Activated CD4-positive, alpha-beta T cell treated with anti-CD3 and anti-CD28 coated beads, Interleukin-2, amount 50 U/mL, for 24 hours (primary cell): ENCODE measurements at places on chromosomes 12 and 14.

DNA sequence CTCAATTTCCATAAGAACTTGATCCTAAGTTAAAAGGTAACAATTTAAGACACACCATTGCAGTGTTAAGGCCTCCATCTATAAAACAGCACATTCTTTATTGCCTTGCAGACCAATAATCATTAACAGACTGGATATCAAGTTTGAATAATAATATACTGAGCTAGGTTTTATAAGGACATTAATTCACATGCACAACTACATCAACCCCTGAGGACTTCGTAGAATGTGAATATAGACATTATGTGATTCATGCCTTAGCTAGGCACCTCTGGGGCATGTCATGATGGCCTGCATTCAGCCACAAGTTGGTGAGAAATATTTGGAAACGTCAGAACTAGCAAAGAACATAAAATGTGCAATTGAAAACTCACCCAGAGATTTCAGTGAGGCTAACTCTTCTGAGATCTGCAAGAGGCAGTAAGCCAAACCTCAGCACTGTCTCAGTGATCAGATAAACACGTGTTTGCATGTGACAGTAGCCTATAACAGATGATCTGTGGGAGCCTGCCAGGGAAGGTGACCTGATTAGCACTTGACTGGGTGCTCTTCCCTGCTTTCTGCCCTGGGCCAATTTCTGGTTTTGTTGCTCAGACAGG lies 492.2 kb downstream of the FLRT2 start:
- DNase-seq: no peak

- no peak for DNase-seq
These were observed 206.7 kb downstream of the AACS start for GRCh38 chr12:125271892-125272291.

- DNase-seq: no peak
These were observed 35.8 kb downstream of the NIN start for GRCh38 chr14:50795142-50795541.

DNA sequence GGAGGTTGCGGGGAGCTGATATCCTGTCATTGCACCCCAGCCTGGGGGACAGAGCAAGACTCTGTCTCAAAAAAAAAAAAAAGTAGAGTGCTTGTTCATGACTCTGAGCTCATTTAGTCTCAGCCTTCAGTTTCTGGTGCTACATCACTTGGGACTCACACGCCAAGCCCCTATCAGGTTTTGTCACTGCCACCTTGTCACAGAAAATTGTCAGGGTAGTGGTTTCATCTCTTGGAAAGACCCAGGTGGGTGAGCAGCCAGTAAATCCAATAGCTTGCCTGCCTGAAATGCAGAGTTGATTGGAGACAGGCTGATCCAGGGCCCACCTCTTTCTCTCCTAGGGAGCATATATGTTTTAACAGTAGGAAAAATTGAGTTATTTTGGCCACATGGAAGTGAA lies 113.0 kb downstream of the FGD4 start:
- no peak for DNase-seq

- DNase-seq: no peak
These were observed 378.7 kb upstream of the KITLG start for GRCh38 chr12:88958946-88959345.

DNA sequence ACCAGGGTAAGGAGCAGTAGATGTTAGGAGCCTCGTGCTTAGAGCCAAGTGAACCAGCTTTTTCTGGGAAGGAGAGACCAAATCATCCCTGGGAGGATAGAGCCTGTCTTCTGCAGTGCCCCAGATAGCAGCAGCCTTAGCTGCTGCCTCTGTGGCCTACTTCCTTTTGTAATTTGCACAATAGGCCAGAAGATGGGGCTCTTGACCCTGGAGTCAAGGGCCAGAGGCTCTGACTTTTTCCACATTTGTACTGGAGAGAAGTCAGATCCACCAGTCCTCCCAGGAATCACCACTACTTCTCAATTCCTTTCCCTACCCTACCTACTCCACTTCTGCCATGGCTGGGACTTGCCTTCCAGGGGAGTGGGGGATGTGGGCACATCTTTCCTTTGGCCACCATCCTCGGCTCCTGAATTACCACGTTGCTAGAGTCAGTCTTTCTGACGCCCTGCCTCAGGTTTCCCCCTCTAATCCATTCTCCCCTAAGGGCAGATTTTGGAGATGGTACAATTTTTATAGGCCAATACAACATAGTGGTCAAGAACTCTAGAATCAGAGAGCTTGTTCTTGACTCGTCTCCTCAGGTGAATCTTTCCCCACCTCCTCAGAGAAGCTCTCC lies 3.3 kb upstream of the SLC4A8 start:
- DNase-seq: peak; percentile 35

DNA sequence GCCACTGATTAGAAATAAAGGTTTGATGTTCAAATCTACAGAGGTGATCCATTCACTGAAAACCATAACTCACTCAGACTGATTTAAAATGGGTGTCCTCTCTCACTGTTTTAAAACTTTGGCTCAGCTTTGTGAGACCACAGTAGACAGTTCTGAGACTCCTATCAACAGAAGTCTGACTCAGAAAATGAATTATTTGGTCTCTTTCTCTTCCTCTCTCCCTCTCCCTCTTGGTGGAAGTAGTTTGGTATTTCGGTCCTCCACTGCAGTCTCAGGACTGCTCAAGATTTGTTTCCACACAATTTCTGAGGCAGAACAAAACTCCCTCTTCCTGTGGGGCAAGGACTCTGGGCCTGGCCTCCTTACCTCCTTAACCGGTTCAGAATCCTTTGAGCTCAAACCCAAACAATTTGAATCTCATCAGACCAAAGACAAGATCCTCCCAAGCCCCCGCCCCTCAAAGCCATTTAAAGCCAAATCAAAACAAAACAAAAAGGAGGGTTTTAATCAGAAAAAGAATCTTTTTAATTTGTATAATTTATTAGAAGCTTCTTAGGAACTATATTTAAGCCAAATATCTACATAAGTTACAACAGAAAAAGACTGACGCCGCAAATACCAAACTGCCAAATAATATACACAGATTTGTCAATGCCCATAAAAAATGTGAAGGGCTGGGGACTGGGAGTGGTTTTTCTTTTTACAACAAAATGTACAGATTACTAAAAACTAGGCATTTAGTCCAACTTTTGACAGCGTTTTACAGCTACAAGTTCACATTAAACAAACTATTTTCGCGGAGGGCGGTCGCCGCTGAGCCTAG lies 3.9 kb downstream of the NKX2-1 start:
- no peak for DNase-seq

DNA sequence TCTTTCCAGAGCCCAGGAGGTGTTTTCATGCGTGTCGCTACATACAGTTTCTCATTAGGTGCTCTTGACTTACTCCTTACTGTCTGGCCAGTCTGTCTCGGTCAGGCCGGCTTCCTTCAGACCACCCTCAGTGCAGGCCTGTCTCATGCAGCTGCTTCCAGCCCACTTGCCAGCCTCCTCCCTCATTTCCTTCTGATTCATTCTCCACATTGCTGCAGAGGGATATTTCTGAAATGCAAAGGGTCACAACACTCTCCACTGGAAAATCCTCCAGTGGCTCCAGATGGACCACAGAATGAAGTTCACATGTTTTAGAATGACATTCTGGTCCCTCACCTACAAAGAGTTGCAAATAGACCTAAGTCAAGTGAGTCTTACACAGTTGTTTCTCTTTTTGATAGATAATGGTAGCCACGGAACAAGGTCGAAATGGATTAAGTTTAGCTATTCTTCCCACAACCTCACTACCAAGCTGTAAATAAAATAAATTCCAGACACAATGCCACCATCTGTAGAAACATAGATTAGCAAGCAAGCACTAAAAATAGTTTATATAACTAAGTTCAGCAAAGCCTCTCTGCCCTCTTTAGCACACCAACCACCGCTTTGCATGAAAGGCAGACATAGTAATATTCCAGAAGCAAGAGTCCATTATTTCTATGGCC lies 146.9 kb downstream of the ESR2 start:
- no peak for DNase-seq

DNA sequence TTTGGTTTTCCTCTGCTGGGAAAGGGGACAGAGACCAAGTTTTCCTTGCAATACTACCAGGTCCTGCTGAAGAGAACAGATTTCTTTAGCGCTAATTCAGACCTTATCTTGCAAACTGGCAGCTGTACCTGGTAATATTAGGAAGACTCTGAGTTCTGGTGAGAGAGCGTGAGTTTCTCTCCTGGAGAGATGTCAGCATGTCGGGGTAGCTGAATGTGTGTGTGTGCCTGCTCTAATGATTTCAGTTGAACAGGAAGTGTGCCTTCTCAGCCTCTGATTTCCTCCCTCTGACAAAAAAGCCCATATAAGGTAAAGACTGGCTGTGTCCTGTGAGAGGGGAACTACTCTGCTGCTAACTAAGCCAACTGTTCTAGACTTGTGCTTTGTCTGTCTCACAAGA lies 10.3 kb upstream of the ERP27 start:
- DNase-seq: peak; percentile 65

GRCh38 chr12:104586351-104586919 lies 129.7 kb downstream of the CHST11 start:
- DNase-seq: no peak

DNA sequence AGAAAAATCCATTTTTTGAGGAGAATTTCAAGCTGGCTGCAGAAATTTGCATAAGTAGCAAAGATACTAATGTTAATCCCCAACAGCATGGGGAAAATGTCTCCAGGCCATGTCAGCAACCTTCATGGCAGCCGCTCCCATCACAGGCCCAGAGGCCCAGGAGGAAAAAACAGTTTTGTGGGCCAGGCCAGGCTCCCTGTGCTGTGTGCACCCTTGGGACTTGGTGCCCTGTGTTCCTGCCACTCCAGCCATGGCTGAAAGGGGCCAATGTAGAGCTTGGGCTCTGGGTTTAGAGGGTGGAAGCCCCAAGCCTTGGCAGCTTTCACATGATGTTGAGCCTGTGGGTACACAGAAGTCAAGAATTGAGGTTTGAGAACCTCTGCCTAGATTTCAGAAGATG lies 76.3 kb downstream of the MGAT4C start:
- no peak for DNase-seq

DNA sequence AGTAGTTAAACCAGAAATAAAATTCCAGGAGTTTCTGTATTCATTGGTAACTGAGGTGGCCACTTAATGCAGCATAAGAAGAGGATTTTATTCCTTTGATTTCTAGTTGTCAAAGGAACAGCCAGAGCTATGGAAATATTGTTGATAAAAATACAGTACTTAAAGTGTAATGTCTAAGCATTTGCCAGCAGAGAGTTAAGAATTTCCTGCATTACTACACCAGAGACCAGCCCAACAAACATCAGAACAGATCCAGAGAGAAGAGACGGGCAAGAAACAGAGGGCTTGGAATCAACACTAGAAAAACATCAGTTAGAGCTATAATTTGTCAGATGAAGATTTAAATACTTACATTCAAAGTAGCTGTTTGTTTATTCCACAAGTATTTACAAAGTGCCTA lies 77.9 kb downstream of the ST8SIA1 start:
- no peak for DNase-seq

DNA sequence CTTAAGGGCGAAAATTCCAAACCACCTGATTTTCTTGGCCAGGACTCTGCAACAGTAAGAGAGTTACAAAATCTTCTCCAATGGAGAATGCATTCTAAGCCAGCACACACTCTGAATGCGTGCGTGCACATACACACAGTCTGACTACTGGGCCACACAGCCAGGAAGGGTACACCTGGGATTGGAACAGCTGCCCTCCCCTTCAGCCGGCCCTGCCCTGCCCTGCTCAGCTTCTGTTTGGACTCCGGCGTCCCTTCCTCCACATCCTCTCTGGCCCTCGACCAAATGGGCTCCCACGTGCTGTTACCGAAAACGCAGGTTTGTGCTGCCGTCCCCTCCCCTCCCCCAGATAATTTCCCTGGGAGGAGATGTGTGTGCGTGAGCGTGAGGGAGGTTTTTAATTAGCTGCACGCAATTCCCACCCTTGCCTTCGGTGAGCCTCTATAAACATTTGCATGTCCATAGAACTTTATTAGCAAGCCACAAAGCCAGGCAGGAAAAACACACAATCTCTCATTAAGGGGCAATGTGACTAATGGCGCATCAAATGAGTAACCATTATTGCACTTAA lies 43.0 kb downstream of the CCNK start:
- no peak for DNase-seq

DNA sequence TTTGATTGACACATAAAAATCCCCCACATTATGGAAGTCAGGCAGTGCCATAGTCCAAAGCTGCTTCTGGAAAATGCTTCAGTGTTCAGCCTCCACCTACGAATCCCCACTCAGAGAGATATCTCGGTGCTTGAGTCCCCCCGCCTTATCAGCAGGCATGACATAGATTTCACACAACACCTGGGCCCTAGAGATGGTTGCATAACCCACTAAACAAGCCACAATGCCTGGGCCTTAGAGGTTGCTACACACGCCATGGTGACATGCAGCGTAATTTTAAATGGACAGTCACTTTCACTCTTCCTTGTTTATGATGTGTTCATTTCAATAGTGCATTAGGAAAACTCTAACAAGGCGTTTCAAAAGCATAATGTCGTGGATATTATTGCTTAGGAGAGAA lies 38.0 kb downstream of the CCDC60 start:
- DNase-seq: no peak

DNA sequence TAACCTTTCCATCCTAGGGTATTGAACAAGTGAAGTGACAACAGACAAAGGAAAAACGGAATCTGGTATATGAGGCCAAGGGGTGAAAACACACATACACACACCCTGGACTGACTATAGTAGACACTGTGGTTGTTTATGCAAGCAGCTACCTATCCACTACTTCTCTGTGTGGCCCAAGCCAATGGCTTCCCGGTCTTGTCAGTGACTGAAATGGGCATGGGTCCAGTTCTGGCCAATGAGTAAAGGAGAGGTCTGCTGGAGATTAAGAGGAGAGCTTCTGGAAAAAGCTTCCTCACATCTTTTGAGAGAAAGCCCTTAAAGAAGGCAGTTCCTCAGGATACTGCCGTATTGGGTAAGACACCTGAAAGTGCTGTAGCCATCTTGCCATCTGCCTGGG lies 19.3 kb downstream of the MBIP start:
- DNase-seq: no peak

DNA sequence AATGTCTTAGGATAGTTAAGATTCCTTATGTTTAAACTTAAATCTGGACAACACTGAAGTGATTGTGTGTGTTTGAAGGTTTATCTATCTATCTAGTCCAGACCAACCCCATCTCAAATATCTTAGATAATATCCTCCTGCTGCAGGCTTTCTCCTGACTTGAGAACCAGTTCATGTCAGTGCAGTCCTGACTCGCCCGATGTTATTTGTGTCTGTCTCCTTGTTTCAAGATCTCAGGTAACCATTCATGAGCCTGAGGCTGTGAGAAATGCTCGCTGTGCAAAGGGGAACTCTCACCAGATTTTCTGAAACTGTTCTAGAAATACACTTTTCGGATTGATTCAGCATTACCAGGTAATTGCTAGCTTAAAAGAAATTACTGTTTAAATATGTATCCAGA lies 356.2 kb downstream of the SNAPC1 start:
- no peak for DNase-seq

DNA sequence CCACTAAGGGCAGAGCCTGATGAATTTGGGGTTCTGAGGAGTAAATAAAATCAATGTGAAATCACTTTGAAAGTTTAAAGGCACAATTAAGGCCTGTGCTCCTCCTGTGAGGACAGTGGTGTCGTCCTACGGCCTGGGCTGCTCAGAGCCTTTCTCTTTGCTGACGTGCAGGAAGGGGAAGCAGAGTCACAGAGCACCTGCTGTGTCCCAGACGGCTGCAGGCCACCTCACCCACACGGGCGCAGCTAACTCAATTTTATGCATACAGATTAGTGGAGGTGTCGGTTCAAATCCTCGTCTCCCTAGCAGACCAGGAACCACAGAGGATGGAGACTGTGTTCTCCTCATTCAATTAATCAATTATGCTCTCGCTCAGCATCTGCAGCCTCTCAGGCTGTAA lies 11.4 kb upstream of the DLK1 start:
- DNase-seq: no peak
